ENCODE measurements at places on chromosomes 4 and X.

- no peak for DNase-seq
These were observed 580.2 kb downstream of the MID1IP1 start for GRCh38 chrX:39381422-39381821.

DNA sequence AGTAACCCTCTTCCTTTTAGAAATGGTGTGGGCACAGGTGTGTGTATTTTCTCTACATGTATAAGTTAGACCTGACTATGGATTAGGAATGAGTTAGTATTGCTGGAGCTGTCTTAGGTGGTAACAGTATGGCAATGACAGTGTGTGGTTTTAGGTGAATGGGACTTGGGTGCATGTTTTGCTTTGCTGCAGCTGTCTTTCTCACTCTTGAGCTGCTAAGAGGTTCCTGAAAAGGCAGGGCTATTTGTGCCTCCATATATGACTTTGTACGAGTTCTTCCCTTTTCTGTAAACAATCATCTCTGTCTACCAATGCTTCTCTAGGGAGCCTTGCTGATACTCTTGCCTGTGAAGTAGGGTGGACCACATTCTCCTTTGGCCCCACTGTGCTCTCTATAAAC lies 234.8 kb upstream of the HHIP start:
- no peak for DNase-seq

GRCh38 chr4:15649914-15650545 lies 5.1 kb downstream of the FBXL5 start:
- DNase-seq: peak; percentile 62

- no peak for DNase-seq
These were observed 420.1 kb downstream of the ZNF674 start for GRCh38 chrX:46125111-46125510.

DNA sequence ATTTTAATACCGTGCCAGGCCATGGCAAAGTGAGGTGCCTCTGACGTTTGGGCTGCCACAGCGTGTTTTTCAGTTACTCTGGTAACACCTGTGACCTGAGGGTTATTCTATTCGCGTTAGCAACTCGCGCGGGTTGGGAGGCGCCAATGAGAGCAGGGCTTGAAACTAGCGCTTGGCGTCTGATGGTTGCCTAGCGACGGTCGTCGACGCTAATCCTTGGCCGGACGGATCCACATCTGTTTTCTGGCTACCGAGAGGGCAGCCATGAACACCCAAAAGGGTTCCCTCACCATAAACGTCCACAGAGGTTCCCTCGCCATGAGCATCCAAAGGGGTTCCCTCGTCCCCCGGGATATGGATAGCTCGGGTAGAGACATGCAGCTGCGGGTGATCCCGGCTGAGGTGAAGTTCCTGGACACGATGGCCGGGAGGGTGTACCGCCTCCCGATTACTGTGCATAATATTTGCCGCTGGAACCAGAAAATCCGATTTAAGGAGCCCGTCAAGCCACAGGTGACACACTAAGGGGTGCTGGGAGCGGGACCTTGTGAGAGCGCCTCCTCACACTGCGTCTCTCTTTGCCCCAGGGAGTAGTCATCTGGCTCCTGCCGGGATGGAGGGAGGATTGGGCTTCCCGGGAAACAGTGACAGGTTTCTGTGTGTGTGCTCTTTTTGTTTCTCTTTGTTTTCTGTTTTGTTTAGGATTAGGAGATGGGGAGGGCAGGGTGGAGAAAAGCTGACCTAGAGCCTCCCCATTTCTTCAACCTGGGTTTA lies at the start of gene CFAP47:
Gene CFAP47 (plus strand): TSS at position 199 of the 774 bp plus-strand sequence. CDS start 66 bp downstream, at position 265.
- DNase-seq: peak; percentile 73

GRCh38 chrX:154020536-154021115 lies 924 bp upstream of the IRAK1 start:
- DNase-seq: no peak

DNA sequence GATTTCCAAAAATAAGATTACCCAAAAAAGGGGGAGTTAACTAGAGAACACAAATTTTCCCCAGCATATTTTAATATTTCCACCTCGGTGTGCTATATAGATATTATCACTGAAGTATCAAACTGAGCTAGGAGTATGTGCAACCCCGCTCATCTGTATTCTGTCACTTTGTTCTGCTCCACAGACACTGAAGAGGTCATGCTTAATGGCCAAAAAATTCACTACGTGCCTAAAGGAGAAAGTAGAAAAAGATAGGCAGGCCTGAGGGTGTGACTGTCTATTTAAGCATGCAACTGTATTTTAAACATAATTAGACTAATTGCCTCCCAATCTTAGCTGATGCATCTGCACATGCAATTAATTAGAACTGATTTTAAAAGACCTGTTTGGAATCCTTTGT lies 24.5 kb downstream of the SH3RF1 start:
- no peak for DNase-seq

All from hepatocyte (in vitro differentiated cells).